Activated T-helper 2 cell treated with anti-CD3 and anti-CD28 coated beads, Interferon-gamma antibody, Interleukin-2, Interleukin-4, amounts not matched to agents 10 μg/mL and 5 μg/mL and 100 μg/mL, durations not matched to agents 14 hours and 24 hours and 36 hours (primary cell): ENCODE measurements at places on chromosomes 1 and 21.
A peak's percentile ranks its signal among the peaks of the same experiment; 100 is the strongest.

DNA sequence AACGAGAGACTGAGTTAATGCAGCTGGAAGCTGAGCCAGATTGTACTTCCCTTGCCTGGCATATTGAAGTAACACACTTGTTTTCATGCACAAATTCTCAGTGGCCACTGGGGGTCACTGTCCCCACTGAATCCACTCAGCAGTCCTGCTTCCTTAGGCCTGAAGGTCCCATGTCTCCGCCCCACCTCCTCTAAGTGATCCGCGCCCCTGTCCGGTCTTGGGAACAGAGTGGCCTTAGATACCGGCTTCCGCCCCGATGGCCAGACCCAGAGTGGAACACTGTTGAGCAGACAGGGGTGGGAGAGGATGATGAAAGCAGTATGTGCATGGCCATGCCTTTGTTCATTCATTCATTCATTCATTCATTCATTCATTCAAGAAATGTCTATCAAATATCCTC lies 34.8 kb downstream of the CHAF1B start:
- DNase-seq, result peak; percentile 27
- no peaks in the 10 kb centered on the region for H3K27me3 ChIP-seq
- H3K36me3 ChIP-seq, result peaks cover 38% of the 10 kb centered on the region
- no peak overlapping the region for H3K4me3 ChIP-seq

- H3K27ac ChIP-seq, result no peak overlapping the region
- DNase-seq, result no peak
- H3K4me3 ChIP-seq, result no peak overlapping the region
- H3K27me3 ChIP-seq, result no peaks in the 10 kb centered on the region
These were observed 41.4 kb downstream of the TMCO4 start for GRCh38 chr1:19758227-19758830.

- no peaks in the 10 kb centered on the region for H3K36me3 ChIP-seq
- no peak for DNase-seq
- H3K4me3 ChIP-seq, result no peak overlapping the region
- H3K27me3 ChIP-seq, result no peaks in the 10 kb centered on the region
These were observed 99.1 kb upstream of the CHRM3 start for GRCh38 chr1:239287296-239287695.

GRCh38 chr1:76511558-76512179 lies 355.6 kb upstream of the ST6GALNAC5 start:
- DNase-seq, result no peak
- peaks cover 14% of the 10 kb centered on the region for H3K4me1 ChIP-seq
- peak overlapping the region; percentile 46 for H3K27ac ChIP-seq
- peaks cover 2% of the 10 kb centered on the region for H3K27me3 ChIP-seq

DNA sequence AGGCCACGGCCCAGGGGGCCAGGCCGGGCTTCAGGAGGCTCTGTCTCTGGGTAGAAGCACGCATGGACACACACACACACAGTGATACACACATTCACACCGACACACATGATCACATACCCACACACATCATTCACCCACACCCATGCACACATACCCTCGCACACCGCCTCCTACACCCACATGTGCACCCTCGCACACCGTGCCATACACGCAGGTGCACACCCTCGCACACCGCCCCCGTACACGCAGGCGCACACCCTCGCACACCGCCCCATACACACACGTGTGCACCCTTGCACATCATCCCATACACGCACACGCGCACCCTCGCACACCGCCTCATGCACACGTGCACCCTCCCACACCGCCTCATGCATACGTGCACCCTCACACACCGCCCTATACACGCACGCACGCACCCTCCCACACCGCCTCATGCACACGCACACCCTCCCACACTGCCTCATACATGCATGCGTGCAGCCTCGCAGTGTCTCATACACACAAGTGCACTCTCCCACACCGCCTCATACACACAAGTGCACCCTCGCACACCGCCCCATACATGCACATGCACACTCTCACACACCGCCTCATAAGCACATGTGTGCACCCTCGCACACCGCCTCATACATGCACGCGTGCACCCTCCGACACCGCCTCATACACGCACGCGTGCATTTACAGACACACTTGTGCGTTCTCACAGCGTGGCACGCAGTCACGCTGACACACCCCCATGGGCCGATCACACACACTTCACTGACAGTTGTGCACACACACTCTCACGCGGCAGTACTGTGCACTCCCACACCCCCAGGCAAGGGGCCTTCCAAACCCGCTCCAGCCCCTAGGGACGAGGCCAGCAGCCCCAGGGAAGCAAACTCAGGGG lies 128.1 kb downstream of the SIK1 start:
- H3K27me3 ChIP-seq, result no peaks in the 10 kb centered on the region
- no peaks in the 10 kb centered on the region for H3K4me1 ChIP-seq
- H3K36me3 ChIP-seq, result no peaks in the 10 kb centered on the region
- H3K4me3 ChIP-seq, result no peak overlapping the region
- H3K27ac ChIP-seq, result no peak overlapping the region

DNA sequence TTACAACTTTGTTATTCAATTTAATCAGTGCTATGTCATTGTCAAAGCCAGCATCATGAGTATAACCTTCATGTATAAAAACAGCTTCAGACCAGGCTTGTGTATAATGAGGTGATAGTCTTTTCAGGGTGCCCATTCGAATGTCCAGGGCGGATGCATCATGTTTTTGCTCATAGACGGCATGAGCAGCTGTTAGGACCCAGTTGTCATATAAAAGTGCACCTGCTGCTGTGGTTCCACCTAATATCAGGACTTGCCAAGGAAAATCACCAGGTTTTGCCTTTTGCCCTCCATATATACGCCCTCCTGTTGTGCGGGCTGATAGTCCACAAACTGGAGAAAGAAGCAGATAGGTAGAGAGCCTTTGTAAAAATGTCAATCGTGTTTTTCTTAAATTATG lies 14.9 kb downstream of the TARDBP start:
- H3K4me3 ChIP-seq, result no peak overlapping the region
- no peak for DNase-seq
- no peak overlapping the region for H3K27ac ChIP-seq
- no peaks in the 10 kb centered on the region for H3K27me3 ChIP-seq
- peaks cover 58% of the 10 kb centered on the region for H3K36me3 ChIP-seq

GRCh38 chr1:114485286-114485685 lies 25.7 kb downstream of the TRIM33 start:
- H3K36me3 ChIP-seq, result peaks cover 29% of the 10 kb centered on the region
- H3K4me3 ChIP-seq, result no peak overlapping the region
- peaks cover 34% of the 10 kb centered on the region for H3K4me1 ChIP-seq
- H3K27ac ChIP-seq, result no peak overlapping the region

- no peak for DNase-seq
- H3K4me3 ChIP-seq, result no peak overlapping the region
- H3K36me3 ChIP-seq, result no peaks in the 10 kb centered on the region
These were observed 205.6 kb downstream of the ATG4C start for GRCh38 chr1:62989497-62989896.

DNA sequence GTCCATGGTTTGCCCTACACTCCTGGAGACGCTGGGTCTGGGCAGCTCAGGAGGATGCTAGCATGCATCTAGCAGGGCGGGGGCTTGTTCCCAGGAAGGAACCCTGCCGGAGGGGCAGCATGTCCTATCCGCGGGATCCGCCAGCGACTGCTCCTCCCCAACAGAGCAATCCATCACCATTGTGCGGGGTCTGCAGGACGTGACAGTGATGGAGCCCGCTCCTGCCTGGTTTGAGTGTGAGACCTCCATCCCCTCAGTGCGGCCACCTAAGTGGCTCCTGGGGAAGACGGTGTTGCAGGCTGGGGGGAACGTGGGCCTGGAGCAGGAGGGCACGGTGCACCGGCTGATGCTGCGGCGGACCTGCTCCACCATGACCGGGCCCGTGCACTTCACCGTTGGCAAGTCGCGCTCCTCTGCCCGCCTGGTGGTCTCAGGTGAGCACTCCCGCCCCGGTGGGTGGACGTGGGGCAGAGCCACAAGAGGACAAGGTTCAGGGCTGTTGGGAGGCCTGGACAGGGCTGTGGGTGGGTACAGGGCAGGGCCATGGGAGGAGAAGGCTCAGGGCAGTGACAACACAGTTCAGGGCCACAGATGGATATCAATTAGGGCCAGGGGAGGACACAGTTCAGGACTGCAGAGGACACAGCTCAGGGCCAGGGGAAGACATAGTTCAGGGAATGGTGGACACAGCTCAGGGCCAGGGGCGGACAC lies 71.3 kb downstream of the OBSCN start:
- peaks cover 4% of the 10 kb centered on the region for H3K4me1 ChIP-seq
- H3K27ac ChIP-seq, result no peak overlapping the region

GRCh38 chr1:110765640-110766335 lies 91.0 kb upstream of the KCNA3 start:
- peak; percentile 31 for DNase-seq
- H3K27me3 ChIP-seq, result peaks cover 60% of the 10 kb centered on the region
- no peak overlapping the region for H3K4me3 ChIP-seq
- peaks cover 6% of the 10 kb centered on the region for H3K4me1 ChIP-seq
- no peaks in the 10 kb centered on the region for H3K36me3 ChIP-seq
- no peak overlapping the region for H3K27ac ChIP-seq

- DNase-seq, result no peak
- H3K27me3 ChIP-seq, result peaks cover 6% of the 10 kb centered on the region
- H3K27ac ChIP-seq, result no peak overlapping the region
- H3K4me3 ChIP-seq, result no peak overlapping the region
These were observed 100.7 kb upstream of the SPATA6 start for GRCh38 chr1:48572646-48573258.

DNA sequence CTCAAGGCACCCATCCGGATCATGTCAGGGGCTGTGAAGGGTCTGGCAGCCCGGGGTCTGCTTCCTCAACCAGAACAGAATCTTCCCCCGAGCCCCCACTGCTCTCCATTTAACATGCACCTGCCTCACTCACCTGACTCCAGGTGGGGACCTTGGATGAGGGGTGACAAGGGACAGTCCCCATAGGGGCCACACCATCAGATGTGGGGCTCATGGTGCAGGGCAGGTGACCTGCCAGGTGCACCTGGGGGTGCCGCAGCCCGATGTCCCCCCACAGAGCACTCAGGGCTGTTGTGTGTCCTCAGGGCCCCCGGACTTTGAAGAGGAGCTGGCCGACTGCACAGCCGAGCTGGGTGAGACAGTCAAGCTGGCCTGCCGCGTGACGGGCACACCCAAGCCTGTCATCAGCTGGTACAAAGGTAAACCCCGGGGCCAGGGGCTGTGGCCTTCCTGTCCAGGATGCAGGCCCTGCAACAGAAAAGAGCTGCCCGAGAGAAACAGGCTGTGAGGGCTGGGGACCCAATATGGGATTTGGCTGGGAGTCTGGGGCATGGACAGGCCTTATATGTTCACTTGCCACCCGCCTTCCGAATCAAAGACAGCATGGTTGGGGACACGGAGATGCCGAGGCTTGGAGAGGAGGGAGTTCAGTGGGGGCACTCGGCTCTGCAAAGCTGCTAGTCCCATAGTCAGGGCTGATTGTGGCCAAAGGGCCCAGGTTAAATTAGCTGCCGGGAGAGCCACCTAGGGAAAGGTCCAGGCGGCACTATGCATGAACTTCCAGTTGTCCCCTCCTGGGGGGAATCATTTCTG lies 64.6 kb downstream of the TRIM11 start:
- H3K36me3 ChIP-seq, result peaks cover 4% of the 10 kb centered on the region
- no peak overlapping the region for H3K27ac ChIP-seq
- no peaks in the 10 kb centered on the region for H3K27me3 ChIP-seq
- H3K4me1 ChIP-seq, result no peaks in the 10 kb centered on the region

DNA sequence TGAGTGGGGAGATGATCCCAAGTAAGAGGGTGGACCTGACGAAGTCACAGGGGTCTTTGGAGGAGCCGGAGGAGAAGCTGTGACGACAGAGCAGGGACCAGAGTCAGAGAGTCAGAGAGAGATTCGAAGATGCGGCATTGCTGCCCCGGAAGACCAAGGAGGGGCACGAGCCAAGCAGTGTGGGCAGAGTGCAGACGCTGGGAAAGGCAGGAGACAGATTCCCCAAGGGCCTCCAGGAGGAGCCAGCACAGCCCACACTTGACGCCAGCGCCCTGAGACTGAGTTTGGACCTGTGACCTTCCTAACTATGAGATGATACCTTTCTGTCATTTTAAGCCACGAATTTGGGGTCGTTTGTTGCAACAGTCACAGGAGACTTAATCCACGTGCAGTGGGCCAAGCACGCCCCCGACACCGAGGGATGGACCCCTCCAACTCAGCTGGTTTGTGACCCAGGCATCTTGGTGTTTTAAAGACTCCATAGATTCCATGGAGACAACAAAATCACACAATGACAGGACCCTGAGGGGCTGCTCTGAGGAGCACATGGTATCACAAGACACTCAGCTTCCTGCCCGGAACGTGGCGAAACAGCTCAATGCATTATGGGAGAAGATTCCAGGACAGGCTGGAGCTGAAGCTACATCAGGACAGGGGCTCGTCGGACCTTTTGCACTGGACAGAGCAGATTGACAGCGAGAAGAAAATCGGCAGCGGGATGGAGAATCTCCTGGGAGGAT lies 11.0 kb upstream of the TFF1 start:
- H3K4me3 ChIP-seq, result no peak overlapping the region
- no peaks in the 10 kb centered on the region for H3K27me3 ChIP-seq
- H3K27ac ChIP-seq, result no peak overlapping the region
- no peak for DNase-seq

DNA sequence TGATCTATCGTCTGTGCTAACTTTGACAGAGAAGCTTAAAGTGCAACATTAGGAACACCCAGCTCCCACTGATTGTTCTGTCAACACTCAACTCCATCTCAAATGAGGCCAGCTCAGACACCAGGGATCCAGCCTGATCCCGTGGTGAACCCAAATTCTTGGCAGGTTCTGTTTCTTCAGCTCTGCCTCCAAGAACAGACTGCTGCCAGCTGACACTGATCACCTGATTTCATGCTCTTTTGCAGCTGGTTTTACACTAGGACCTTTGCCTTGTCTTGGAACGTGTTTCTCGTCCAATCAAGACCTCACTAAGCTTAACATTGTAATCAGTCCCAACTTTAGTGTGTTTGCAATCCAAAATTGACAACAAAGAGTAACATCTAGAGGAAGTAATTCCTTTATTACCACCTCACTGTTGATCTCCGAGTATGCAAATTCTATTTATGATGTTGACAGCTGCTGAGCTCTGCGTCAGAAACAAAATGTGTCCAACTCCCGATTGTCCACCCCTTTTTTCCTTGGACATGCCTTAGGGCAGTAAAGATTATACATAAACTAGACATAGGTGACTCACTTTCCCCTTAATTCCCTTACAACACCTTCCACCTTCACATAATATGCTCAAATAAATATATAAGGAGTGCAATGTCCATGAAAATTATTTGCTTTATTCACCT lies 1.6 kb upstream of the HYI start:
- peaks cover 24% of the 10 kb centered on the region for H3K36me3 ChIP-seq
- H3K4me3 ChIP-seq, result peak overlapping the region; percentile 27
- H3K27me3 ChIP-seq, result peaks cover 28% of the 10 kb centered on the region
- peaks cover 17% of the 10 kb centered on the region for H3K4me1 ChIP-seq
- H3K27ac ChIP-seq, result peak overlapping the region; percentile 12
- no peak for DNase-seq

GRCh38 chr1:166170726-166171125 lies 3.9 kb upstream of the FAM78B start:
- peaks cover 10% of the 10 kb centered on the region for H3K27me3 ChIP-seq
- peak overlapping the region; percentile 74 for H3K27ac ChIP-seq
- peaks cover 27% of the 10 kb centered on the region for H3K4me1 ChIP-seq
- no peaks in the 10 kb centered on the region for H3K36me3 ChIP-seq
- H3K4me3 ChIP-seq, result no peak overlapping the region

DNA sequence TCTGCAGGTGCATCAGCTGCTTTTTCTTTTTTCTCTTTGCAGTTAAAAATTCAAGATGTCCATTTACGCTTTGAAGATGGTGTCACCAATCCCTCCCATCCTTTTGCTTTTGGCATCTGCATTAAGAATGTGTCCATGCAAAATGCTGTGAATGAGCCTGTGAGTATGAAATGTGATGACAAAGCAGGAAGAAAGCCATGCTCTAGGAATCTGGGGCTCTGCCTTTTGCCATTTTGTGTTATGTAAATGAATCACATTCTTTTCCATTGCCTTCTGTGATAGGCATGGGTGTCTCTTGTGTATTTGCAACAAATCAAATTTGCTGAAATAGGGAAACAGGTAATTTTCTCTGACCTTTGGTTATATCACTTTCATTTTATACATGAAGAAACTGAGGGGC lies 19.4 kb downstream of the VPS13D start:
- DNase-seq, result no peak
- H3K36me3 ChIP-seq, result peaks cover 55% of the 10 kb centered on the region
- no peak overlapping the region for H3K4me3 ChIP-seq
